Fibroblast of skin of back (primary cell): ENCODE measurements at places on chromosomes 6 and 20.
A peak's percentile ranks its signal among the peaks of the same experiment; 100 is the strongest.

- DNase-seq: no peak
These were observed 394.2 kb downstream of the BMP2 start for GRCh38 chr20:7161690-7162089.

- DNase-seq: peak; percentile 71
These were observed 232.7 kb upstream of the SGK1 start for GRCh38 chr6:134550604-134551003.

DNA sequence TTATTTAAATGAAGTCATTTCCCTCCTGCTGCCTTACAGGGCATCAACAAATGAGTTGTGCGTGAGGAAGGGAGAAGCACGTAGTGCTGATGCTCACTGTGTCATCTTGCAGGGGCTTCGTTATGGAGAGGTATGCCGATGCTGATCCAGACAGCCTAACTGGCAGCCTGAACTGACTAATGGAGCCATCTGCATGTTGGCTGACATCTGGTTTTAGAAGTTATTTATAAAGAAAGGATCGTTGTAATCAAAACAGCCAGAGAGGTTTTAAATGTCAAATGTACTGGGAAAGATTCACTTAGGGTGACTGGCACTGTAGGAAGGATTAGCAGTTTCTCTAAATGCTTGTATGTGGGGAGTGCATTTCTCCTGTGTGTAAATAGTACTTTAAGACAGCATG is 54.6 kb downstream of the FARS2 start:
- DNase-seq: peak; percentile 44

GRCh38 chr20:15187612-15188011 is 850.2 kb upstream of the FLRT3 start:
- DNase-seq: no peak

DNA sequence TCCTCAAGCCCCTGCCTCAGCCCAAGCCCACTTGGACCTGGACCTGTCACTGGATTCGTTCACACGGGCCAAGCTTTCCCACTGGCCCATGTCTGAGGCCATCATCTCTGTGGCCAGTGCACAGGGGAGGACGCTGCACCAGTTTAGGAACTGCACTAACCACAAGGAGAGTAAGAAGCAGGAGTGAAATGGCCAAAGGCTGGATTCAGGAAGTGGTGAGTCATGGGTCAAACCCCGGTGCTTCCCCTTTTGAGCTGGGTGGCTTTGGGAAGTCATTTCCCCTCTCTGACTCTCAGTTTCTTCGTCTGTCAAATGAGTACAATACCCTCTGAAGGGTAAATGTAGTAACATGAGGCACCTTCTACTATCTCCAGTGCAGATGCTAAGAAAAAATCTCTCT is 87.9 kb downstream of the CD40 start:
- DNase-seq: peak; percentile 18

GRCh38 chr20:18394363-18394762 is 72.5 kb downstream of the DZANK1 start:
- no peak for DNase-seq

DNA sequence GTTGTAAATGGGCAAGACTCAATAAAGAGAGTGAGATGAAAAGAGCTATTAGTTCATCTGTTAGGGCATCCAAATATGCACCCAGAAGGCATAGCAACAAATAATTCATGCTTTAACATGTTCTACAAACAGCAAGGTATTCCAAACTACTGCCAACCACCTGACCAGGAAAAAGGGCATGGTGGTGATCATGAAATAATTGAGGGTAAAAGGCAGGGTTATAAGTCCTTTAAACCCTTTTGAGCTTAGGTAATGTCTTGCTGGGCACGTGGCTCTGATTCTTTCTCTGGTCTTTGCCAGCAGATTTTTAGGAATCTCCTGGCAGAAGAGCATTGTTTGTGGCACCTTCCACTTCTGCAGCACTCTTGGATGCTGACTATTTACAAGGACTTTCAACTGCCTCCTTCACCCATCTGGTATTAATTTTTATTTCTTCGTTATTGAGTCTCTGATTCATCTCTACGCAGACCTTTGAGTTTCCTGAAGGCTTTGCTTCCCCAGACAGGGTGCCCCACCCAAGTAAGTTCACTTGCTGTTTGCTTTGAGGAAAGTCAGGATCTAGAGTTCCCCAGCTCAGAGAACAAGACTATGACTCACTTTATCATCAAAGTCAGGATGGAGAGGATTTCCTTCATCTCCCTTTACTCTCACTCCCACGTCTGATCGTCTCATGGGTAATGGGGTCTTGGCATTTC is 83.4 kb upstream of the NEDD9 start:
- peak; percentile 98 for DNase-seq

DNA sequence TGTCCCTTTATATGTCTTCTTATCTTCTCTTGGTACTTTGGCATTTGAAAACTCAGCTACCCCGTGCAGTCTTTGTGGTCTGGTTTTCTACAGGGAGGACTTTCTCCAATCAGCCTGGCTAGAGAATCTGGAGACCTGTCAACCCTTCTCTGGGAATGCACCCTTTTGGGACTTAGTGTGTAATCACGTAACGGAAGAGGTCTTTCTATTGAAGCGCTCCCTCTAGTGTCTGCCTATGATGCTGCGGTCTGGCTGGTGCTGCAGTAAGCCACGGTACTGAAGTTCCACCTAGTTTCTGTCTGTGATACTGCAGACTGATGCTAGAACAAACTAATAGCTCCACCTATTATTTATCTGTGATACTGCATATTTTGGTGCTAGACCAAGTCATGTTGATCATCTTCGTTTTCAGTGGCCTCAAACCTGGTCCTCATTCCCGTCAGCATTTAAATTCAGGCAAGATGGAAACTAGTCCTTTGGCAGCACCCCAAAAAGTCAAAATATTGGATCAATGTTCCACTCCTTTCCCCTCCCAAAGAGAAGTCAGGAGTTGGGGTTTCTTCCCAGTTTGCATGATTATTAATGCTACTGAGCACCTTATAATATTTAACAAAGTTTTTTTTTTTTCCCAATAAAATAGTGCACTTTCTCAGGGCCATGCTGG is 12.5 kb upstream of the SIRPB2 start:
- peak; percentile 85 for DNase-seq

DNA sequence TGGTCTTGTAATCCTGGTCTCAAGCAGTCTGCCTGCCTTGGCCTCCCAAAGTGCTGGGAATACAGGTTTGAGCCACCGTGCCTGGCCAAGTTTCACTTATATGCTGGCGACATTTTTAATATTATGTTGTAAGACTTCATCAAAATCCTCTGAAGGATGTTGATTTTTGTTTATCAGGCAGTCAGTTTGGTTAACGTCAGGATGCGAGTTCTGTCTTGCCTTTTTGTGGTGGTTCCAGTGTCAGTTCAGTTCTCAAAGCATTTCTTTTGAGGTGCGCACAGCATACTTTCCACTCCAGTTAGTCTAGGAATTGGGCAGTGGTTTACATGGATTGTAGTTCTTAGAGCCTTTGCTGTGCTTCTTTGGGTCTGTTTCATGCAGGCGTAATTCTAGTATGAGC is 24.9 kb downstream of the SCAF8 start:
- no peak for DNase-seq

DNA sequence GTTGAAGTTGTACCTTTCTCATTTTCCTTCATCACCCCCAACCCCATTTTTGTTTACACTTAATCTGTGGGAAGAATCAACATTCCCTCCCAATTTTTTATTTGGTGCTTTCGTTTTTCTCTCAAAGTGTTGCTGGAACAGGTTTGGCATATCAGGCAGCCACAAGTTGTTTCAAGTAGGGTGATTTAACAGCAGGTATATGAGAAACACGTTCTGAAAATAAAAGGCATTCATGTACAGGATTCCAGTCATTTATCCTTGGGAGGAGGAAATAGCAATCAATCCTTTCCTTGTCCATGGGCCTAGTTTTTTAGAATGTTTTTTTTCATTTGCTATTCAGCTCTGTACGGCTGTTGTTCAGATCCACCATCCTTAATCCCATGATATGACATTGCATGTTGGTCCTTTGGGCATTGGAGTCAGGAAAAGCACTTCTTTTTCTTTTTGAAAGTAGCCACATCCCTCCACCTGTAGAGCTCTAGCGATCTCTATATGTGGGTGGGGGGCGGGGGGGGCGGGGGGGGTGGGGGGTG is 120.2 kb downstream of the JARID2 start:
- DNase-seq: no peak

- peak; percentile 15 for DNase-seq
These were observed 123.6 kb downstream of the ISM1 start for GRCh38 chr20:13344671-13345070.

DNA sequence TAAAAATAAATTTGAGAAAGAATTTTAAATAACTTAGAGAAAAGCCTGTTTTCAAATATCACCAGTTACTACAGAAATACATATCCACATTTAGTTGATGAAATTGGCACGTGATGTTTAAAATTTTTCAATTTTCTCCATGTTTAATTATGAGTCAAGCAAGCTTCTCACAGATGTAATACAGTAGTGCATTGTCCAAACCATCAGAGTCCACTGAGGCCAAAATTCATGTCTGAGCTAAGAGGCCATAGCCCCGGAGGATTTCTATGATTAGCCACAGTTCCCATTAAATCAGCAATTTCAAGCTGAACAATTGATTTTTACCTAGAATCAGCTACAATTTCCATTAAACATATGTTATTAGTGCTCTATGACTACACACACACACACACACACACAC is 387.0 kb downstream of the LAMA2 start:
- DNase-seq: no peak

DNA sequence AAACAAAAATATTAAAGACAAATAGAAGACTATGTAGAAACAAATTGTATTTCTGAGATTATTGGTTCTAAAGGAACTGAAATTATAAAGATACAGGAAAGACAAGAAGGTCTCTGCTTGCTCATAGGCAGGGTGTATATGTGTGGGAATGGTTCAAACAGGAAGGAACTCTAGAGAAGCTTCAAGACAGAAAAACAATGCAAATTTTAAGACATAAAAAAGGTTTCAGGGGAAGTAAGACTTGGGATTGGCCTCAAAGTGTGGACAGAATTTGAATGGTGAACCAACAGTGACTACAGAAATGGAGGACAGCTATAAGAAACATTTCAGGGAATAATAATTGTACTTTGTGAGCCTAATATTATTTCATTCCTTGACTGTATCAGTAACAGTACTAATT is 50.3 kb downstream of the OR2B2 start:
- DNase-seq: no peak

GRCh38 chr20:47269309-47270165 is 87.0 kb downstream of the ZMYND8 start:
- DNase-seq: no peak

- no peak for DNase-seq
These were observed 68.1 kb downstream of the TRERF1 start for GRCh38 chr6:42383421-42384205.

DNA sequence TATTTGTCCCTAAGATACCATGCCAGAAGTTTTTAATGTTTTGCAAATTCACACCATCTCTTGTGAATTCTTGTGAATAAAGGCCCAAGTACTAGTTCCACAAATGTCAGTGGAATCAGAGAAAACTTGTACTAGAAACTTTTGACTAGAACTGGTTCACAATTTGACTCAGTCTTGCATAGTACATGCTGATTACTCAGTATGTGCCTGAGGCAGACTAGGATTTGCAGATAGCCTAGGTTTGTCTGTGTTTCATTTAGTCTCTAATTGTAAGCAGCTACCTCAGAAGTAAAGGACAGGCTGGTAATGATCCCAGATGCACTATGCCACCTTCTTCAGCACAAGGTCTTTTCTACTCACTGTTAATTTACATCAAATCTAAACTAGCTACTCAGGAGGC is 34.2 kb upstream of the GSTA4 start:
- no peak for DNase-seq

GRCh38 chr20:57664476-57664875 is 44.2 kb upstream of the ZBP1 start:
- DNase-seq: no peak

- DNase-seq: peak; percentile 4
These were observed 294.2 kb upstream of the JARID2 start for GRCh38 chr6:14951704-14952103.

DNA sequence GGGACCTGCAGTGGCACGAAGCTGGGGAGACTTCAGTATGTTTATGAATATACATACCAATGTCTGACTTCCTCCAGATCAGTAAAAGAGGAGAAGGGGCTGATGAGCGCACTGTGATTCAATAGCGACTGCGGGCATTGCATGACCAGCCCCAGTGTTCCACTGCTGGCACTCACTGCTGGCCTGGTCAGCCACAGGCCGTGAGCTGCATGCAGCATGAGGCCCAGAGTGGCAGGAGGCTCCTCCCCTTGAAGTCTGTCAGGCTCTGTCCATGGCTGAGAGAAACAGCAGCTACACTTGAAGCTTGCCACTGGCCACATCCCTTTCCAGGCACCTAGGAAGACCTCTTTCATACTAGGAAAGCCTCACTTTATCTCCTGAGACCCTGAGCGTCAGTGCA is 265.9 kb upstream of the CDYL start:
- no peak for DNase-seq

GRCh38 chr20:8156235-8157079 is 24.4 kb downstream of the PLCB1 start:
- DNase-seq: peak; percentile 77

DNA sequence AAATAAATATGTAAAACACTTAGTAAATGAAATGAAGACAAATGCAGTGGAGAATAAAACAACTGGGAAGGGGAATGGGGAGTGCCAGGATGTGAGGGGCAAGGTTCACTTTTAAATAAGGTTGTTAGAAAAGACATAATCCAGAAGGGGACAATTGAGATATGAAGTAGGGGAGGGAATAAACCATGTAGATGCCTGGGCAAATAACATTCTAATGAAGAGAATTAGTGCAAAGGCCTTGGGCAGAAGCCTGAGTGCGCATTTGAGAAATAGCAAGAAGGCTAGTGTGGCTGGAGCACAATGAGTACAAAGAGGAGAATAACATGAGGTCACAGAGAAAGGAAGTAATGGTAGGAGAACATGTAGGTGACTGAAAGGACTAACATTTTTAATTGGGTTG is 2.4 kb downstream of the CEP57L1 start:
- DNase-seq: no peak

DNA sequence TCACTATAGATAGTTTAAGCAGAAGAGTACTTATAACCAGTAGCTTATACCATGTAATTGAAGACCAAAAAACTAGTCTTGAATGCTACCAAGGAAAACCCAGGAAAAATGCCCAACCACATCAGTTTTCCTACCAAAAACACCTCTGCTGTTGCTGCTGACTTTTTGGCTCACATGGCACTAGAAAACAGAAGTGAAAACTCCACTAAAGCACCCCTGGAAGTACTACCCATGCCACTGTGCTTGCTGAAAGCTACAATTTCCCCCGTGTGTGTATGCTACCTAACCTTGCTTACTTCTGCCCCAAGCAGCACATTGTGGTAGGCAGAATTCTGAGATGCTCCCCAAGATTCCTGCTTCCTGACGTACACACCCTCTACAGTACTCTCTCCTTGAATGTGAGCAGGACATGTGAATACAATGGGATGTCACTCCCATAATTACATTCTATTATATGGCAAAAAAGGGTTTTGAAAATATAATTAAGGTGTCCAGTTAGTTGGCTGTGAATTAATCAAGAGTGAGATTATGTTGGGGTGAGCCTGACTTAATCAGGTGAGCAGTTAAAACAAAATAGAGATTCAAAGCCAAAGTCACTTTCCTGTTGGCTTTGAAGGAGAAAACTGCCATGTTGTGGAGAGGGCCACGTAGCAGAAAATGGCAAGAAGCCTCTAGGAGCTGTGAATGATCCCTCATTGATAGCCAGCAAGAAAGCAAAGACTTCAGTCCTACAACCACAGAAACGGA is 209.8 kb upstream of the MARCKS start:
- DNase-seq: no peak

- no peak for DNase-seq
These were observed 79.8 kb upstream of the KIF25 start for GRCh38 chr6:167917551-167918154.

- no peak for DNase-seq
These were observed 38.4 kb downstream of the BMP5 start for GRCh38 chr6:55836945-55837344.

GRCh38 chr6:15384901-15385300 is 139.0 kb downstream of the JARID2 start:
- DNase-seq: no peak
